ENCODE measurements at places on chromosomes 6 and 20.

GRCh38 chr20:18504479-18505060 lies 3.2 kb upstream of the SEC23B start:
- no peak for DNase-seq

GRCh38 chr6:145137425-145137824 lies 597.9 kb downstream of the EPM2A start:
- no peak for DNase-seq

- no peak for DNase-seq
Measured at GRCh38 chr6:98835149-98836024, 1.0 kb downstream of the POU3F2 start.

DNA sequence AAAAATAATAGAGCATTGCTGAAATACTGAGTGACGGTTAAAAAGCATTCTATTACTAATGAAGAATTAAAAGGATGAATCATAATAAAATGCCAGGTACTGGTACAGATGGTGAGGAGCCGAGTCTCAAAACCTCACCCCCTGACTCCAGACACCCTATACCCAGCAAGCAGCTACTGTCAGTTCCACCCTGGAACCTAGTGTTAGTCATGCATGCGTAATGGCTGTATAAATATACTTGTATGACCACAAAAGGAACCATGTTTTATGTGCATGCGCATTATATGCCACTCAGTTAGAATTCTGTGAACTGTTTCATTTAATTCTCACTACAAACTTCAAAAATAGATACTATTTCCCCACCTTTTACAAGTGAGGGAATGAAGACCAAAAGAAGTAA lies 568.7 kb upstream of the RNF217 start:
- DNase-seq, result no peak

GRCh38 chr6:21664314-21665109 lies 71.0 kb downstream of the SOX4 start:
- no peak for DNase-seq
